ENCODE measurements at places on chromosomes 5 and 9.

DNA sequence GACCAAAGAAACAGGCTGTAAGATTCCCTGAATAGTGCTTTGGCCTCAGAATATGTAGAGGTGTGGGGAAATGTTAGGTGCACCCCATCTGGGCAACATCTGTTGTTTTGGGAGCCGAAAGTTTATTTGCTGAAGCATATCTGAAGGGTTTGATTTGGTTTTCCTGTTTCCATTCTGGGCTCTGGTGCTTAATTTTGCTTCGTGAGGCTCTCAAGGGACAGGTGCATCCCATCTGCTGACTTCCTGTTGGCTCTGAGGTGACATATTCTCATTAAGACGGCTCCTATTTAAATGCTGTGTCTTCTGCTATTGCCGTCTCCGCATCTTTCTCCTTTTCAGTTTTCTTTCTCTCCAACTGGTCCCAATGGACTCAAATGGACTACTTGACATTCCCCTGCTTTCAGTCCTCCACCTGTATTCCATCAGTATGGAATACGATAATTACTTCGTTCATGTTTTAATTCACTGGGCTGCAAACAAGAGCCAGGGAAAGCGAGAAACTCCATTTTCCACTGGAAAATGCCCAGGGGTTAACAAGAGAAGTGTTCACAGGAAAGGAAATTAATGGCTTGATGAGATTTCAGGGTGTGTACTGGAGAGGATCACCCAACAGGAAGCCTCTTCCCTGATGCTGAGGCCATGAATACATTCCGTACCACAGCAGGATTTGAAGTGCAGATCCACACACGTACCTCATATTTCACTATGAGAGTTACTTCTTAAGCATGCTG lies 104.0 kb downstream of the MTX3 start:
- no peak for DNase-seq

DNA sequence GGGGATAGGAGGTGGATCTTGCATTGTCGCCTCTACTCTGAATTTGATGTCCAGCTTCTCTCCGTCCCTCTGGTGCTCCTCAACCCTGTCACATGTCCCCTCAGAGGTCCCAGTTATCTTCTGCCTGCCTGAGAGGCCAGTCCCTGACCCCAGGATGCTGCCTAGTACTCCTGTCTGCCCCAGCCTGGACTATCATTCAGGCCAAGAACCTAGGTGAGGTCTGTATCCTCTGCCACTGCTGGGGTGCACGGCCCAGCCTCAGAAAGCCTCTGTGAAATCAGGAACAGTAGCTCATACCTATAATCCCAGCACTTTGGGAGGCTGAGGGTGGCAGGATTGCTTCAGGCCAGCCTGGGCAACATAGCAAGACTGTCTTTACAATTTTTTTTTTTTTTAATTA lies 8.6 kb downstream of the SPINK4 start:
- no peak for DNase-seq

GRCh38 chr5:53335115-53335514 lies 145.3 kb upstream of the FST start:
- no peak for DNase-seq

DNA sequence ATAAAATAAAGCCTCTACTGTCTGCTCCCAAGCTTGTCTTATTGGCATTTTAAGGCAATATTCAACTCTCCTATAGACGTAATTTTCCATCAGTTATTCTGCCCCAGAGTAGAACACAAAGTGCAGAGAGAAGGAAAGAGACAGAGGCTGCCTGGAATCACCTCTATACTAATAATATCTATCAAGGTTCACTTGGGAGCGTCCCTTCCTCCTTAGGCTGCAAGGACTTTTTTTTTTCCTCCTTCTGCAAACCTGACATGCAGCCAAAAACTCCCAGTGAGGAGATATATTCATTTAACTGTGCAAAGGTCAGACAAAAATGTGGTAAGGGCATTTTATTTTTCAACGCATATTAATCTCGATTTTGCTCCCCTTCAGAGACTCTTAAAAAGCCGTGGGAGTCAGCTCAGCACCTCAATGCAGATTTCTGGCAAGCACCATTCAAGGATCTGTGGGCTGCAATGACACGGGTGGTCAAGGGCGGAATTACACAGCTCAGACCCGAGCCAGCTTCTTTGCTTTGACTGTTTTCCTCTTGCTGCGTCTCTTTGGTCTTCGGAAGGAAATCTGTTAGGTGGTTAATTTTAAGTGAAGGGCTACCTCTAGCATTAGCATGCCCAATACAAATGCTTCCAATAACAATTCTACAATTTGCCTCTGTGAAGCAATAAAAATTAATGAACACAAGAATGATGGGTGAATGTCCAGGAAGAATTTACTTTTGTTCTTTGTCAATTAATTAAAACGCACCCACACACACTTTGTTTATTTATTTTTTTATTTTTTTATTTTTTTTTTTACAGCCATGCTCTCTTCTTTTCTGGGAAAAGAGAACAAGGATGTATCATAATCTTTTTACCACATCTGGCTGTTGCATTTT lies 587.7 kb upstream of the GRAMD2B start:
- DNase-seq: no peak

DNA sequence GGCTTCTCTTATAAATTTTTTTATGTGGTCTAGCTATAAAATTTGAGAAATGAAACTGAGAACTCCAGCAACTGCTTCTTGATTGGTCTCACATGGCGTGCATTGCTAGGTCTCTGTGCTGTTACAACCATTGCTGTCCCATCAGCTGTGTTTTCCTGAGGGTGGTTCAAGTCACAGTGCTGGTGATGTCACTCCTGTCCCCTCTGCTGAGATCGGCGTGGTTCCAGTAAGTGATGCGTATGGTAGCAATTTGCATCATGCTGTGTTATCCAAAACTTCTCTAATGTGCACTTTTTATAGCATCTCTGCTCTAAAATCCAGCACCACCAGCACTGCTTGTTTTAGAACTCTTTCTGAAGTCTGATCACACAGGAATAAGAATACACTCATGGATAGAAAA lies 112.6 kb upstream of the ZNF608 start:
- DNase-seq: no peak

GRCh38 chr5:136103118-136103517 lies 29.5 kb upstream of the SMAD5 start:
- no peak for DNase-seq

- DNase-seq: no peak
These were observed 24.2 kb upstream of the RNU6ATAC start for GRCh38 chr9:134188386-134189144.

DNA sequence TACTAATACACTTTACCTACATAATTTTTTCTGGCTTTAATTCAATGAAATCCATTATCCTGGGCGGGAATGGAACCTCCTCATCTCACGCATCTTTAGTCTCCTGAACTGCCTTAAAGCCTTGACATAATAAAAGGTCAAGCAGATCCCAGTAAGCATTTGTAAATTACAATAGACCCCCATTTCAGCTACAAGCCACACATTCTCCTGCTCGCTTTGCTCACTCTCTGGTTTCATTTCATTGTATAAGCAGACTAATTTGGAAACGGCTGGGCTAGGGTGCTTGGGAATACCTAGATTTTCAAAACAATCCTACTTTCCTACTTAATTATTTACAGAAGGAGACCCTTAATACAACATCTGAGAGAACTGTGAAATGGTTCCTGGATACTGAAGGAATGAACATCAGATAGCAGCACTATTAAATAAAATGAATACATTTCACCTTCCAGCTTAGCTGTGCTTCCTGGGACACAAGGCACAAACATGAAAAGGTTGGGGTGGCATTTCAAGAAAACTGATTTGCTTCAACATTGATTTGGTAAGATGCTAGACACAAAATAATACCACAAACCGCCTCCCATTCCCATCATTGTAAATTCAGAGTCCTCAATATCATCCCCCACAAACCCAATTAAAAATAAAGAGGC lies 1.5 kb downstream of the JAKMIP2 start:
- no peak for DNase-seq

- DNase-seq: no peak
These were observed 17.0 kb upstream of the FIBCD1 start for GRCh38 chr9:130955947-130956621.
